Stimulated activated CD8-positive, alpha-beta memory T cell treated with anti-CD3 and anti-CD28 coated beads, Interleukin-15, amount 100 ng/mL, for 1 hour (primary cell): ENCODE measurements at places on chromosomes 1 and 21.

GRCh38 chr1:185984113-185984836 lies 250.1 kb downstream of the HMCN1 start:
- DNase-seq, result no peak

DNA sequence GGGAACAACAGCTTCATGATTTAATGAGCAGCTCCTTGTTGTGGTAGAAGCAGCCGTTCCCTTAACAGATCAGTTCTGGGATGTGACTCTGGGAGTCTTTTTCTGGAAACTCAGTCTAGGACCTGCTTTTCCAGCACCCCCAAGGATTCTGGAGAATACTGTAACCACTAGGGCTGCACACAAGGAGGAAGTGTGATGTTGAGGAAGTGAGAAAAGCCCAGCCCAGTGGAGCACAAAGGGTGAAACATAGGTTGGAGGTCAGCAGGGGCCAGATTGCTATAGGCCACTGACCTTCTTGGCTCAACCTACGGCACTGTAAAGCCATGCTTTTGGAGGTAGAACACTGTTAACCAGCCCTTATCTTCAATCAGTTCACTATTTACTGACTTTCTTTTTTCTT lies 10.1 kb upstream of the PLA2G5 start:
- no peak for DNase-seq

DNA sequence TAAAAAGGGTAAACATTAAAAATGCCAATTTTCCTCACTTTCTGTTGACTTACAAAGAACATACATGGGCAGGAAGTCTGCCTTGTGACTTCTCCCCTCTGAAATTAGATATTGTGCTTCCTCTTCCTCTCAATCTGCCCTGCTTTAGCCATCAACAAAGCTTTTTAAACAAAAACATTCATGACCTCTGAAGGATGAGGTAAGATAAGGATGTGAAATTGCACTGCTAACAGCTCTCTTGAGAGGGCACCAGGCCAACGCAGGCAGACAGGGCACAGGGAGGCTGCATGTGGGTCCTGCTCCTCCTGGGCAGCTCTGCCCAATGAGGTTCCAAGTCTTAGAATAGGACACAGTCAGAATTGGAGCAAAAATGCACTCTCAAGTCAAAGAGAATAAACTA lies 62.1 kb downstream of the DEGS1 start:
- DNase-seq, result no peak

DNA sequence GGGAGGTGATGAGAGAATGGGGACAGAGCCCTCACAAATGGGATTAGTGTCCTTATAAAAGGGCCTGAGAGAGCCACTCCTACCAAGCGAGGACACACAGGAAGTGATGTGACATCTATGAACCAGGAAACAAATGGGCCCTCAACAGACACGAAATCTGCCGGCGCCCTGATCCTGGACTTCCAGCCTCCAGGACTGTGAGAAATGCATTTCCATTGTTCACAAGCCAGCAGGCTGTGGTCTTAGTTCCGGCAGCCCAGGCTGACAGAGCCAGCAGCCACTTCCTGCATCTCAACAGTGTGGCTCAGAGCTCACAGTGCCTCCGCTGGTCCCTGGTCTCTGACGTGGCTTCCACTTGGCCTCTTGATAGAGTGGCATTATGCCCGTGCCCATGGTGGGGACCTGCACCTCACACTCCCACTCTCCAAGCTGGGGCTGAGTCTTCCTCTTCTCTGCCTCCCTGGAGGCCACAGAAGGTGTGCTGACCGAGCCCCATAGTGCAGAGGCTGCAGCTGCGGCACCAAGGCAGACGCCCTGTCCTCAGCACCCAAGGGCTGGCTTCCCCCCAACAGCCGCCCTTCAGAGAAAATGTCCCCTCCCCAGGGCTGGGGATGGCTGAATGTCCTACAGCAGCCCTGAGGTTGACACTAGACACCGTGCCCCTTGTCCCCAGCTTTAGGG lies 44.9 kb downstream of the ACOT7 start:
- peak; percentile 24 for DNase-seq

DNA sequence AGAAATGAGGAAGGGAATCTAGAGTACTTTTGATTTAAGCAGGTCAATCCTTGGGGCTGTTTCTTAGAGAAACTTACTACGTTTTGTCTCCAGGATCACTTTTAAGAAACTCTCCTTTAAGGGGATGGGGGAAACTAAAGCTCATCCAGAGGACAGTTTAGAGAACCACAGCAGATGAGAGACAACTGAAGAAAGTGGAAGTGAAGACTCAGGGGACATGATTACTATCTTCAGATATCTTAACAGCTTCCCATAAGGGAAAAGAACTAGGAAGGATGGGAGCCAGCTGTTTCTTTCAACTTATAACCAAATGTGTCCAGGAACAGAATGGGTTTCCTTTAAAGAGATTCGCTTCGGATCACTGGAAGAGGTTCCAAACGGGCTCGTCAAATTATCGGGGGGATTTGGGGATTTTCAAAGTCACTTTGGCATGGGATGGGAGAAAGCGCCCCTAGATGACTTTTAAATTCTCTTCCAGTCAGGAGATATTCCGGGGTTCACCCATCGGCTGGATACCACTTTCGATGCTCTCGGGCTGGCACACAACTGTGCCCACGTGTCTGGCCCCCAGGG lies 1.2 kb downstream of the SCMH1 start:
- no peak for DNase-seq

- no peak for DNase-seq
Measured at GRCh38 chr1:25896266-25896665, 10.0 kb downstream of the STMN1 start.

GRCh38 chr21:17462276-17462981 lies 50.4 kb upstream of the CXADR start:
- no peak for DNase-seq

DNA sequence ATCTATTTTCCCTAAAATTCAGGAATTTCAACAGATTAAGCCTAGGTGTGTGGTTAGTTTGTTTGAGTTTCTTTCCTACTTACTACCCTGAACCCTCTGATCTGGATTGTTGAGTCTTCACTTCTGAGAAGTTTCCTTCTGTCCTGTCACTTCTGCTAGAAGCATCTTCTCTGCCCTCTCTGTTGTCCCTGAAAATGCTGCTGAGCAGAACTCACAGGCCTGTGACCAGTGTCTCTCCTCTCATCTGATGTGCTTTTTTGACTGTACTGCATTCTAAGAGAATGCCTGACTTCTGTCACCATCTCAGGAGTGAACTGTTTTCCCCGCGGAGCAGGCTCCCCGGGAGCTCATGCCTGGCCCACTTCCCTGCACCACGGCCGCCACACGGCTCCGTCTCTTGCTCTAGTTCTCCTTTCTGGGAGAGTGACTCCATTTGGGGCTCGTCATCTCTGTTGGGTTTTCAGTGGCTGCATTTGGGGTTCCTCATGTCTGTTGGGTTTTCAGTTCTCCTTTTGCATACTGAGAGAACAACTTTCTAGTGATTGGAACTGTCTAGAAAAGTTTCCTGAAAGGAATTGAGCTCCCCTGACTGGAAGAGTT lies 77.9 kb downstream of the POFUT2 start:
- DNase-seq, result no peak

- no peak for DNase-seq
Measured at GRCh38 chr1:185159966-185160365, 3.0 kb downstream of the SWT1 start.

- DNase-seq, result no peak
Measured at GRCh38 chr1:85550784-85551516, 29.6 kb upstream of the CCN1 start.

GRCh38 chr1:15936025-15936424 lies 39.9 kb downstream of the ZBTB17 start:
- DNase-seq, result no peak

GRCh38 chr21:25461725-25462124 lies 145.6 kb downstream of the MRPL39 start:
- DNase-seq, result no peak

DNA sequence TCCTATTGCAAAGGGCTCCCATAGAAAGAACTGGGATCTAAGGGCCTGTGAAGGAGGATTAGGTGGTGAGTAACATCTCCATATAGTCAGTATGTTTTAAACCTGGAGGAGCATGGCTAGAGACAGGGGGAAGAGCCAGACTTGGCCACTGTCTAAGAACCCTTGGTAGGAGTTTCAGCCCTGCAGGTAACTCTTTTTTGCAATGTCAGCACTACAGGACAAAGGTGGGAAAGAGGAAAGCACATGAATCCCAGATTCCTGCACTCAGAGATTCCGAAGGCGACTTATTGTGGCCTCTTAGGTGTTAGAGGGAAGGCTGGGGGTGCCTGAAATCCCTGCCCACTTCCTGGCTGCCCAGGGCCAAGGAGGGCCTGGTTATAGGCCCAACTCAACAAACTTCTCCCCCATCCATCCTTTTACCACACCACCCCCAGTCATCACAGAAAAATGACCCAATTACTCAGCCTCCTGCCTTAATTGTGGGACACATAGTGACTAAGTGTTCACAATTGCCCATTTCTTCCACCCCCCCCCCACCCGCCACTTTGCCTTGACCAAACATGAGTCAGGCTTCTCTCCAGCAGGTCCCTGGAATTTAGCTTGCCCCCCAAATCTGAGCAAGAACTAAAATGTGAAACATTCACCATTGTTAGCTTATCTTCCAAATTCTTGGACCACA lies 1.9 kb upstream of the NTNG1 start:
- DNase-seq, result no peak

DNA sequence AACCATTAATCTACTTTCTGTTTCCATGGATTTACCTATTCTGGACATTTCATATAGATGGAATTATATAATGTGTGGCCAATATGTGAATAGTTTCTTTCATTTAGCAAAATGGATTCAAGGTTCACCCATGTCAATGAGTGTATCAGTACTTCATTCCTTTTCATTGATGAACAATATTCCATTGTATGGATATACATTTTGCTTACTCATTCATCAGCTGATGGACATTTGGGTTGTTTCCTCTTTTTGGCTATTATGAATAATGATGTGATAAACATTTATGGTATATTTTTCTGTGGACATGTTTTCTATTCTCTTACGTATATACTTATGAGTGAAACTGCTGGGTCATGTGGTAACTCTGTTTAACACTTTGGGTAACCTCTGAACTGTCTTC lies 97.8 kb downstream of the SCMH1 start:
- DNase-seq, result no peak

DNA sequence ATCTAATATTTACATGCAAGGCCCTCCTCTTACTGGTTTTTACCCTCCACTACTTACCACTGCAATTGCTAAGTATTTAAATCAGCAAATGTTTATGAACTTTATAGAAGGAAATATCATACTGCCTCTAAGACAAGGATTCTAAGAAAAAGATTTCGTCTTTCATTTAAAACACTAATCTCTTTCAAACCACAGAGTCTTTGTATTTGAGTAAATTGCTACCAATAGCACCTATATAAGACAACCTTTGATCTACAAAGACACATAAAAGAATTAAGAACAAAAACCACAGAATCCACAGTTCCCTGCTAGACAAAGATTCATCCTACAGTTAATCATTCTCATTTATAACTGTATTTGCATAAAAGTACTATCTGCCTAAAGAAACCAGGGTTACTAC lies 37.6 kb downstream of the RNF115 start:
- no peak for DNase-seq

GRCh38 chr1:178060789-178061556 lies 32.9 kb upstream of the RASAL2 start:
- DNase-seq, result no peak

DNA sequence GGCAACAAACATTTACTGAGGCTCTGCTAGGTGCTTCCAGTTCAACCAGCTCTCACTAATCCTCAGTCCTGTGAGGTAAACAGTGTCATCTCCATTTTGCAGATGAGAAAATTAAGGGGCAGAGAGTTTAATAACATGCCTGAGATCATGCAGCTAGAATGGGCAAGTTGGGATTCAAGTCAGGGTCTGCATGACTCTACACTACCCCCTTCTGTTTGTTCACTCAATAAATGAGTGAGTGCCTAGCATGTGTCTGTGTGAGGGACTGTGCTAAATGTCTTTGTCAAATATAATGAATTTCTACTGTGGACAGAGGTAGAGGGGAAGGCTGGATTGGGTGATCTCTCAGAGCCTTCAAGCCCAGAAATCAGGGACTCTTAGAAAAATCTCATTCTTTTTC lies 4.5 kb downstream of the PEF1 start:
- no peak for DNase-seq

DNA sequence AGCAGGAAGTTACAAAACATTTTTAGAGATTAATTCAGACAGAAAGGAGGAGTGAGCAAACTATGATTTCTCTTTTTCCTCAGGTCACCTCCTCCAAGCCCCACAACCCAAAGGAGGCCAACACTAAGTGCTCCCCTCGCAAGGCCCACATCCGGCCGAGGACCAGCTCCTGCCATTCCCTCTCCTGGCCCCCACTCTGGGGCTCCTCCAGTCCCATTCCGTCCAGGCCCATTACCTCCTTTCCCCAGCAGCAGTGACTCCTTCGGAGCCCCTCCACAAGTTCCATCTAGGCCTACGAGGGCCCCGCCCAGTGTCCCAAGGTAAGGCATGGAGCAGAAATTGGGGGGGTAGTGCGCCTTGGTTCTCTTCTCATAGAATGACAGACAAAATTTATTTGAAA lies 32.0 kb upstream of the C1orf105 start:
- no peak for DNase-seq

- DNase-seq, result no peak
Measured at GRCh38 chr1:89347296-89347695, 16.6 kb upstream of the GBP6 start.

GRCh38 chr1:89659322-89660081 lies 26.6 kb downstream of the LRRC8C start:
- DNase-seq, result no peak

DNA sequence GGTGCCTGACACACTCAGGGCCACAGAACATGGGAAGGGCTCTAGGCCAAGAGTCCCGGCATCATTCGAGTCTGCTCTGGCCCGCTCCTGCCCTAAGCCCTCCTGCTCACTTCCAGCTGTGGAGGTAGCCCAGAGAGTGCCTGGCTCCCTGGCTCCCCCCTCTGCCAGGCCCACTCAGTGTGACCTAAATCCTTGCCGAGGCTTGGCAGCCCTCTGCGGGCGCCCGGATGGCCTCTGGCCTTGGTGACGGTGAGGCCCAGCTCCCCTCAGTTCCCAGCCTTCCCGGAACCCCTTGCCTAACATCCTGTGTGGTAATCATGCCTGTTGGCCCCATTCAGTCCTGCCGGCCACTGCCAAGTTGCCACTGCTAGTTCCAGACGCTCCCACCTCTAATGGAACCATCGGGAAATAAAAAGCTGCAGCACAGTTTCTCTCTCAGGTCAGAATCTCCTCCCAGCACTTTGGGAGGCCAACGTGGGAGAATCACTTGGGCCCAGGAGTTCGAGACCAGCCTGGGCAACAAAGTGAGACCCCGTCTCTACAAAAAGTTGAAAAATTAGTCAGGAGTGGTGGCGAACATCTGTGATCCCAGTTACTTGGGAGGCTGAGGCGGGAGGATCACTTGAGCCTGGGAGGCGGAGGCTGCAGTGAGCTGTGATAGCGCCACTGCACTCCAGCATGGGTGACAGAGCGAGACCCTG lies 1.2 kb upstream of the H6PD start:
- no peak for DNase-seq
